Tibial artery (tissue), 4 donors: ENCODE measurements at places on chromosomes 4 and X.

- no peak for DNase-seq
Measured at GRCh38 chrX:7948483-7948882, 21.3 kb upstream of the PNPLA4 start.

DNA sequence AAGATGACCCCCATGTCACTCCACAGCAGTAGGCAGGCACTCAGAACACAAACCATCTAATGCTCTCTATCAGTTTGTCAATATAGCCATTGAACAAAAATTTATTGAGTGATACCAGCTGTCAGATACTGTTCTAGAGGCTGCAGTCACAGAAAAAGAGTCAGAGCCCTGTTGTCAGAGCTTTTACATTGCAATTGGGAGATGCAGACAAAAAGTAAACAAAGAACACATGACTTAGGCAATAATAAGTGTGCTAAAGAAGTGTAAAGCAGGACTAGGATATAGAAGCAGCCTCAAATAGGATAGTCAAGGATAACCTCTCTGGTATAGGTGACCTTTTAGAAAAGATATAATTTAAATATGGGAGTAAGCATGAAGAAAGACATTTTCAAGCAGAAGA is 8.9 kb downstream of the HTN1 start:
- no peak for DNase-seq

DNA sequence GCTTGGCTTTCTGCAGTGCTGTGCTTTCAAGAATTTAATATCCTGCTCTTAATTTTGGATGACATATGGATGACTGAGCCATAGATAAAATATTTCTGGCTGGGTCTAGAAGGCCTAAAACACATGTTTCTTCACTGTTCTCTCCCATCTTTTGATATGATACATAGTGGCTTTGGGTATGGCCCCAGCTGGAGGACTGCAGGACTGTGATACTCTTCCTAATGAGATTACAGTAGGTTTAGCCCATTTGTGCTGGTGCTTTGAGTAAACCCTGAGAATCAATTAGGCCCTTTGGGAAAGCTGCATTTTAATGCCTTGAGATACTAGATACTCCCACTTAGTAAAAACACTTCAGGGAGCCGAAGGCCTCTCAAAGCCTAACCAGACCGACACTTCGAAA is 38.0 kb downstream of the KIT start:
- no peak for DNase-seq

DNA sequence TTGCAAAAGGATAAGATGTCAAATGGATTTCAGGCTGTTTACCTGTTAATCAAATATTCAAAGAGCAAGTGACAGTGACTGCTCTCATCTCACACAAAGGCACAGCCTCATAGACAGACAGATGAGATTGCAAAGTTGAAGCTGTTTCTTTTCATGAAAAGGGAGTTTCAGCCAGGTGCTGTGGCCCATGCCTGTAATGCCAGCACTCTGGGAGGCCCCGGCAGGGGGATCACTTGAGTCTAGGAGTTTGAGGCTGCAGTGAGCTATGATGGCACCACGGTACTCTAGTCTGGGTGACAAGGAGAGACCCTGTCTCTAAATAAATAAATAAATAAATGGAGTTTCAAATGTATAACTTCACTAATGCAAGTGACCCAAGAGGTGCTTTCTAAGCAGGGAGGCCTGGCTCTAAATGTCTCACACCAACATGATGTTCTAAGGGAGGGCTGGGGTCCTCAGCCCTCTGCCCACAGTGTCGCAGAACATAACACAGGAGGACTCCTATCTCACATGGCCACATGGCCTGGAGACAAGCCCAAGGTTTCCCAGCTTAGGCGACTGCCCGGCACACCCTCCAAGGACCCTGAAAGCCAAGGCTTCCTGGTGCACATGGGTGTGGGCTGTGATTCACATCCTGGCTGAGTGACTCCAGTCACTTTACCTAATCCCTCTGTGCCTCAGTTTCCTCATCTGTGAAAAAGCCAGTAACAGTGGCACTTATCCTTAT is 26.8 kb downstream of the PPP2R2C start:
- DNase-seq: no peak

DNA sequence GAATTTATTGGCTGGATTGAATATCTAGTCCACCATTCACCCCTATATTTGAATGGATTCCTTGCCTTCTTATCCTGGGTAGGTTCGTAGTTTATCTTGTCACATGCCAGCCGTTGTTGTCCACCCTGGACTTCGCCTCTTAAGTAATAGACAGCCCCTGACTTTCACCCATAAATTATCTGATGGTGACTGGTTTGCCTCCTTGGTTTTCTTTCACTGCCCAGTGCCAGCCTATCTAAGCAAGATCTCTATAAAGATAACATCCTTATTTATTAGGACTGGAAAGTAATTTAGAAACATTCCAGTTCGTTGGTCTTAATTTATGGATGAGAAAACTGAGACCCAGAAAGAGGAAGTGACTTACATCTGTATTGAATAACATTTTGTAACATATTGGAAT is 410.3 kb downstream of the RPA4 start:
- no peak for DNase-seq

- no peak for DNase-seq
Measured at GRCh38 chr4:72779241-72779640, 210.2 kb upstream of the ADAMTS3 start.

GRCh38 chrX:72255864-72256263 is 17.0 kb upstream of the ERCC6L start:
- no peak for DNase-seq

- no peak for DNase-seq
Measured at GRCh38 chr4:88012647-88013046, 5.2 kb downstream of the PKD2 start.

- no peak for DNase-seq
Measured at GRCh38 chr4:149785696-149786431, 29.8 kb downstream of the IQCM start.

GRCh38 chrX:48548871-48549270 is 9.4 kb downstream of the TBC1D25 start:
- no peak for DNase-seq

- no peak for DNase-seq
Measured at GRCh38 chr4:148061141-148061481, 329.2 kb downstream of the ARHGAP10 start.

GRCh38 chr4:962231-963208 is 10.8 kb downstream of the DGKQ start:
- peak; percentile 63 for DNase-seq

DNA sequence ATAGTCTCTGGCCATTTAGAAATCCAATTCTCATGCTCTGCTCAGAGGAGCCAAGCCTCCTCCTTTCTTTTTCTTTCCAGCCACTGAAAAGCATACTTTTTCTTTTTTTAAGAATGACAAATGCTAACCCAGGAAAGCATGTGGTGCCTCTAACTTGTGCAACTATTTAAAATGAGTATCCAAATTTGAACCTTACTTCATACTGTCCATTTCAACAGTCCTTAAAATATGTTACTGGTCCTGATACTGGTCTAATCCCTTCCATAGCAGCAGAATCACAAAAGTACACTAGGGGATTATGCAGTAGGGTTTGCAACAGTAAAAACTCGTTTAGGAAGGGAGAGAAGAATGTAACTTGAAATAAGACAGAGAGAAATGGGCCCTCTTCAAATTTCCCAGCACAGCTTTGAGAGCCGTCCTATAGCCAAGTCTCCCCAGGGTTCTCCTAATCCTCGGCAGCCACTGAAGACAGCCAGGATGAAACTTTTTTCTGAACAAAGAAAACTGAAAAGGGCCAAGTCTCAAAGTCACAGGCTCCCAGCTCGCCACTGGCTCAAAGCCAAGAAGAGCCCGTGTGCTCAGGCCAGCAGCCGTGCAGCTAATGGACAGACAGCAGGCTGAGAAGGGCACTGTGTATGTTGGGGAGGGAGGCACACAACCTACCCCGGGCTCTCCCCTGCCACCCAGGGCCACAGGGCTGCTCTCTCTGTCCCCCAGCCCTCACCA is 39.5 kb downstream of the GPC4 start:
- DNase-seq: no peak

DNA sequence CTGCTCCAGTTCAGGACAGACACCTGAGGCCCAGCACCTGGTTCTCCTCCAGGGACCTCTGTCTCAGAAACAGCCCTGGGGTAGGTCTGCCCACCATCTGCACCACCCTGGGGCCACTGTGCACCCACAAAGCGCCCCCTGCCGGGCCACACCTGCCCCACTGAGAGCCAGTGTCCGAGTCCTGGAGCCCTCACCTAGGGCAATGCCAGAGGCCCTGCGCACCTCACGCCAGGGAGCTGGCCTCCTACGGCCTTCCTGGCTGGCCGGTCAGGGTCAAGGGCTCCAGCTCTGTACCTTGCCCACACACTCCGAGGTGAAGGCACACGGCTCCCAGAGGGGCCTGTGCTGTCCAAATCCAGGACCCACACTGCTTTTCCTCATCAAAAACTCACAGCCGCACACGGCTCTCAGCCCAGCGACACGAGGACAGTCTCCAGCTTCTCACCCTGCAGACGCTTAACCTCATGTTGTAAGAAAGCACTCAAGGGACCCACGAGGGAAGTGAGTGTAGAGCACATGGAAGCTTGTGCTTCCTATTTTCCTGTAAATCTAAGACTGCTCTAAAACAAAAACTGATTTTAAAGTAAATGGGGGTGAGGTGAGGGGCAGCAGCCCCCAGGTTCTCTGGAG is 5.4 kb downstream of the CTBP1 start:
- peak; percentile 19 for DNase-seq

GRCh38 chr4:26503844-26504243 is 13.6 kb upstream of the CCKAR start:
- DNase-seq: no peak

GRCh38 chr4:8440492-8441311 is at the start of the genes ACOX3 and TRMT44:
ACOX3 (minus strand) TSS chr4:8440723; CDS start chr4:8416521, 24,202 bp downstream.
TRMT44 (plus strand) TSS chr4:8440777; CDS start chr4:8440823, 46 bp downstream.
- DNase-seq: peak; percentile 91

DNA sequence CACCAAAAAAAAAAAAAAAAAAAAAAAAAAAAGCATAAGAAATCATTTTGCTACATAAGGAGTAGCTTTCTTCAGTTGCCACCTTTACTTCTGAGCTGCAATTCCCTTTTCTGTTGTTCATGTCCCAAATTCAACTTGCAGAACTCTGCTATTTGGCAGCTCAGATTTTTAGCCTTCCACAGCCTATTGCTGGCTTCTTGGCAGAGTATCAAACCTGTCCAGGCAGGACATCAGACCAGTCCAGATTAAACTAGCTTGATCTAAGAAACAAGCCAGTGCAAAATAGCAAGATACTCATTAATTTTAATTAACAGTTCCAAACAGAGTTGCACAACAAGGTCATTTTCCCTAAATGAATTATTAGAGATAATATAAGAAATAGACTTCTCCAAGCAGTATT is 123.6 kb upstream of the NR3C2 start:
- DNase-seq: no peak
